ENCODE measurements at places on chromosomes 4 and X.

DNA sequence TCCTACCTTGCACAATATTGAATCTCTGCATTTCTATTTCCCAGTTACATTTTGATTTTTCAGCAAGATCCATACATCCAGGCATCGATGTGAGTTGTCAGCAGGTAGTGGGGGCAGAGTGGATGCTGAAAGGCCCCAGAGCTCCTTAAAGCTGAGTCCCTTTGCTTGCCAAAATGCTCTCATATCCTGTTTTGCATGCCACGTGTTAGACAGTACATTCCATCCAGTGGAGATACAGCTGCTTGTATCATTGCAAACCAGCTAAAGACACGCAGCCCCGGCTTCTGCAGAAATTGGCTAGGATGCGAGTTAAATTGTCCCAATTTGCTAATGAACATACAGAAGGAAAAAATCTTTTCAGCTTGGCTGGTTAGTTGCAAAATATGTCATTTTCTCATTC is 179.6 kb upstream of the MXRA5 start:
- DNase-seq = no peak

GRCh38 chr4:150625033-150625432 is 43.1 kb downstream of the MAB21L2 start:
- DNase-seq = no peak

DNA sequence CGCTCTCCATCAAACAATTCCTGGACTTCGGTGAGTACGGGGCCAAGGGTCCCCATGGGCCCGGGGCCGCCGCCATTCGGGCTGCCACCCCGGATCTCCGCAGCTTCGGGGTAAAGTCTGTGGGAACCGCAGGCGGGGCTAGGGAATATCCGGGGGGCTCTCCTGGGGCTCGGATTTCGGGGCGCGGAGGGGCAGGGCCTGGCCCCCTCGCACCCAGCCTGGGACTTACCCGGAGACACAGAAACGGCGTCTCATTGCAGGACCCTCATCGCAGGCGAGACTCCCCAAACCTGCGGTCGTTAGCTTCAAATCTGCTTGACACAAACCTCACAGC is 413 bp downstream of the PDK3 start:
- no peak for DNase-seq

DNA sequence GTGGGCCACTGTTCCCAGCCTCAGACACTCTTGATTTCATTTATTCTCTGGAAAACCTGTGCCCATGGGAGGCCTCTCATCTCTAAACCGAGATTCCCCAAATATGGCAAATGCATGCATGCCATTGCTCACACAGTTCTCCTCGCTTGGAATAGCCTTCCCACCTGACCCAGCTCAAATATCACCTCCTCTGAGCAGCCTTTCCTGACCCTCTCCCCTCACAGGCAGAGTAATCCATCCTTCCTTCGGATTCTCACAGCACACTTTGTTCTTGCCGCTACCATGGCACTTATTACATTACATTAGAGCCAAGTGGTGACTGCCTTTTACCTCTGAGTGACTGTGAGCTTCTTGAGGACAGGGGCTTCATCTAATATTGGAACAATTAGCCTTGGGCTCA is 209.5 kb downstream of the HS6ST2 start:
- DNase-seq = no peak

- DNase-seq = no peak
Measured at GRCh38 chrX:37812110-37812509, 32.3 kb downstream of the CYBB start.

DNA sequence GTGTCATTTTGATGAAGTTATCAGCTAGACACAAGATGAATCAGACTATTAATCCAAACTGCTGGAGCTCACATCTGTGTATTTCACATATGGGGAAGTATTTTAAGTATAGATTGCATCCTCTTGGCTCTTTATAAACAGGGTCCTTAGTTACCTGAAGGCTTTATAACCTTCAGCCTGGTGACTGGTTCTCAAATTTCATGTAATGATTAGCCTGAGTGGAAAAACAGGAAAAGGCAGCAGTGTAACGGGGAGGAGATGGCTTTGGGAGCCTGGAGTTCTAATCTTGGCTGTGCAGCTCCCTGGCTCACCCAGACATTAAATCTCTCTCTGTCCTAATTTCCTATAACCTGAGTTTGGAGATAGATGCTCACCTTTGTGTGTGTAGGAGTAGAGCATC is 103.8 kb upstream of the HPF1 start:
- no peak for DNase-seq

GRCh38 chrX:68677998-68678397 is 30.5 kb downstream of the STARD8 start:
- DNase-seq = no peak

GRCh38 chr4:173482330-173482931 is 47.6 kb downstream of the HAND2 start:
- no peak for DNase-seq

DNA sequence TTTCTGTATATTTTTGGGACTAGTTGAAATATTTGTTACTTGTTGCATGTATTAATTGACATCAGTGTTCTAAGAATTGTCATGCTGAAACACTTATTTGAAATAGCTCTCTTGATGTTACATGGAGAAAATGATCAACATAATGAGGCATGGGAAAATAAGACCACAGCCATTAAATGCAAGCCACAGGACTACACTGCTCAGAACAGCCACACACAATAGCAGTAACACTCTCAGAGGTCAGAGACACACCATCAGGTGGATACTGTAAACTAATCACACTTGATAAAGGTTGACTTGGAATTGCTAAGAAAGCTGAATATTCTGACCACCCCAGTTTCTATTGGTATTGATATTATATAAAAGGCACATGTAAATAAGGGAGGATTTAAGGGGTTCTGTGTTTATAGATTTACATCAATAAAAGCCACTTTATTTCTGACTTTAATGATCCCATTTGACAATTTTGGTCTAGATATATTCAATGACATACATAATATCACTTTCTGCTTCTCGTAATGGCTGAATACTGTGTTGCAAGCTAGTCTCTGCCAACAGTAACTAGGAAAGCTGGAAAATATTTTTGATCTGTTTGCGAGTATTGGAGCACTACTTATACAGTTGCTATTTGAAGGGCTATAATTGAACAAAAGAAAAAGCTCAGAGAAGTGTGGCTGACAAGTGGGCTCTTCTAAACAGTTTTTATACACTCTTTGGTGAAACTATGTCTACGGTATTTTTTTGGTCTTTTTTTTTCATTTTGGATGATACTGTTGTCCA is 876.5 kb upstream of the INTU start:
- DNase-seq = no peak

DNA sequence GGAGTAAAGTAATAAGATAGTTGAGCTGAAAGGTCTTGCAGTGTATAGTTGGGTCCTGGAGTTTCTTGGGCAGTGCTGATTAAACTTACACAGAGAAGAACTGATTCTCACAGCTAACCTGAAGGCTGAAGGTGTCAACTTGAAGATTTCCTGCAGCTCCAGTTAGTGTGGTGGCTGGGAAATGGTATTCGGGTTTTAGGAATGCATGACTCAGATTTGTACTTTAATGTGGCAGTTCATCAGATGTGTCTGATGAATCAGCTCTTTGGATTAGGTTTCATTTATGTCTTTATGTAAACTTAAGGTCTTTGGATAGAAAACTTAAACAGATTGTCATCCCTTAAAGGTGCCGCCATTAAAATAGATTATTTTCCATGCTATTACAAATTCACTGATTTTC is 200.0 kb downstream of the IL1RAPL1 start:
- DNase-seq = no peak

- peak; percentile 93 for DNase-seq
Measured at GRCh38 chr4:52864793-52865192, 2.7 kb downstream of the RASL11B start.

DNA sequence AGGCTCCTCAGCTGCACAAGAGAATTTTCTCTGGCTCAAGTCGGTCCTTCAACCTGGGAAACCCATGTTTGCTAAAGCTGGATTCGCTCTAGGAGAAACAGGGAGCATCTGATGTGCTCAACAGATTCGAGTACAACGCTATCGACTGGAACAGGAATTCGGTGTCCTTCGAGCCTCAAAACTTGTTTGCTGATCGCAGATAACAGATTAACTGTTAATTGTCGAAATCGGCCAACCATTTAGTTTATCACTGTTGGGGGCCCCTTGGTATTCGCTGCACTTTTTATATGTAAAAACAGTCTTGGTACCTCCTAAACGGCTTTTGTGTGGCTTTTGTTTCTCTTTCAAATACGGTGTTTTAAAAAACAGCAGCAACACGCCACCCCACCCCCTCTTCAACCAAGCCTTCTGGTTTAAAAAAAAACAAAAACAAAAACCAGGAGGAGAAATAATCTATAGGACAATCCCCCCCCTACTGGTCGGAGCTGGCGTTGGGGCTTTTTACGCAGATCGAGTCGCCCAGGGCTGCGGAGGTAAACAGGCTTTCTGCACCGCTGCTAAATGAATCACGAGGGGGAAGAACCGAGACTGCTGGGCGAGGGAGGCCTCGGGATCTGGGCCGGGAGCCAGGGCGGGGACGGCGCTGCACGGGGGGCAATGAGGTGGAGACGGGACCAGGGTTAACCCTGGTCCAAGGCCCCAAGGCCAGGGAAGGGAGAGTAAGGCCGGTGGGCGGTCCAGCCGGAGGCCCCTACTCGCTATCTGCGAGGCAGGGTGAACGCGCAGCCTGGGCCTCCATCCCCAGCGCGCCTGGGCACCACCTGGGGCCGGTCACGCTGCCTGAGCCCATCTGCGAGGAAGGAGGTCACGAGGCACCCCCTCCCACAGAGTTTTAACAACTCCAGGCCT is 71.7 kb upstream of the BCOR start:
- DNase-seq = no peak

- DNase-seq = no peak
Measured at GRCh38 chr4:38615847-38616246, 48.2 kb upstream of the KLF3 start.

DNA sequence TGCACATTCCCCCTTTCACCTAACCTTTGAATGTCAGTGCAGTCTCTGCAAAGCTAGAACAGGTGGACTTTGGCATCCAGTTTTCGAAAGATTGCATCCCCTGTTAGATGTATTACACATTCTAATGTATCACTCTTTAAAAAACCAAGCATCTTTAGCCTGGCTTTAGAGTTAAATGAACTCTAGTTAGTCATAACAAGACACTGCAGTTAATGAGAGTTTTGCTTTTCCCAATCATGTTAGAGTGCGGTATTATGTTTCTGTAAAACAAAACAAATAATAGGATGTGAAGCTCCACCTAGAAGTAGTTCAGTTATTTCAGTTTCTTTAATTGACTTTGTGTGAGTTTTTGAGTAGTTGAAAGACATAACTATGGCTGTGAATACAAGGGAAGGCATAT is 42.2 kb downstream of the PARM1 start:
- no peak for DNase-seq

DNA sequence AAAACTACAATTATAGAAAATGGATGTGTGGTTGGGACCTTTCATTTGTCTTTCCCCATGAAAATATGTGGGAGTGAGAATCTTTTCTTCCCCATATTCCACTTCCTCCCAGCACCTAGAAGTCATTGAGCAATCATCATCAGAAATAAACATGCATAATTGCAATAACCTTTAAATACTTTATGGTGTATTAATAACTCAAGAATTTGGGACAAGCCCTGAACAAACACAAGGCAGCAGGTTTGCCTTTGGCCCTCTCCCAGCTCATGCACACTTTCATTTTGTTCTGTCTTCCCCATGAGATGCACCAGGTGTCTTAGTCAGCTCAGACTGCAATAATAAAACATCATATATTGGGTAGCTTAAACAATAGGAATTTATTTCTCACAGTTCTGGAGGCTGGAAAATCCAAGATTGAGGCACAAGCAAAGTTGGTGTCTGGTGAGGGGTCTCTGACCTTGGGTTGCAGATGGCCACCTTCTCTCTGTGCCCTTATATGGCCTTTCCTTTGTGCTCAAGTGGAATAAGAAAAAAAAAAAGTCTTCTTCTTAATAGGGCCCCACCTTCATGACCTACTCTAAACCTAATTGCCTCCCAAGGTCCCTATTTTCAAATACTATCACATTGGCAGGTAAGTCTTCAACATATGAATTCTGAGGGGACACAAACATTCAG is 34.7 kb upstream of the TMEM184C start:
- no peak for DNase-seq

- DNase-seq = no peak
Measured at GRCh38 chrX:132676102-132676501, 187.3 kb upstream of the MBNL3 start.

GRCh38 chr4:100494166-100494565 is 23.7 kb downstream of the EMCN start:
- DNase-seq = no peak

- DNase-seq = no peak
Measured at GRCh38 chr4:117610706-117611308, 423.5 kb upstream of the NDST3 start.

DNA sequence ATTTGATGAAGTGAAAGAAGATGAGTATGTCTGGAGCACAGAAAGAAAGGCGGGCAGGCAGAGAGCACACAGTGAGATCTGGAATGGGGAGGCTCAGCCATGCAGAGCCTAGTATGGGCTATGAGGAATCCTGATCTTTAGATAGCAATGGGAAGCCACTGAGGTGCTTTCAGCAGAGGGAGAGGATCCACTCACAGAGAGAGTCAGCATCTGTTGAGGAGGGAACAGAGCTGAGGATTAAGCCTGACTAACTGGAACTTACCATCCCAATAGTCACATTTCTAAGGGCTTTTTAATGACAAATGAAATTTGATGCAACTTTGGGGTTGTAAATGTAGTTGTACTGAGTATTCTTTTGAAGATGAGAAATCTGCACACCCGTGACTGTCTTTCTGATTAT is 20.6 kb upstream of the FGFBP2 start:
- no peak for DNase-seq

- DNase-seq = no peak
Measured at GRCh38 chr4:29289118-29289517, 1431.1 kb upstream of the PCDH7 start.

- DNase-seq = no peak
Measured at GRCh38 chr4:90904021-90904420, 776.8 kb downstream of the CCSER1 start.

DNA sequence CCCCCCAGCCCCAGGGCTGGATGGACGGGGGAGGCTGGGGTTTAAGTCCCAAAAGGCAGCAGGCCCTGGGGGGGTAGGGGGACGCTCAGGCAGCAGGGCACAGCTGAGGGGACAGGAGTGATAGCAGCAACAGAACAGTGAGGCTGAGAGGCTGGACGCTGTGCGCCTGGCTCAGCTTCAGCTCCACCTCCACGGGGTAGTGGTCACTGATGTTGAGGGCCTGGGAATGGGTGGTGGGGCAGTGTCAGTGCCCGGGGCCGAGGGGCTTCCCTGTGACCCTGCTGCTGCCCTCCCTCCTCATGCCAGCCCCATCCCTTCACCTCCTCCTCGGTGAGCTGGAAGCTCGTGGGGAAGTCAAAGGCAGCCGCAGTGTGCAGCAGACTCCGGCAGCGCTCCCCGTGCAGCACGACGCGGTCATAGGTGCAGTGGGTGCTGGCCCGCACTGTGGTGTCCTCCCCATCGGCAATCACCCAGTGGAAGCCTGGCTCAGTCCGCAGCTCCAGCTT is 4.5 kb downstream of the RPL10 start:
- DNase-seq = no peak

DNA sequence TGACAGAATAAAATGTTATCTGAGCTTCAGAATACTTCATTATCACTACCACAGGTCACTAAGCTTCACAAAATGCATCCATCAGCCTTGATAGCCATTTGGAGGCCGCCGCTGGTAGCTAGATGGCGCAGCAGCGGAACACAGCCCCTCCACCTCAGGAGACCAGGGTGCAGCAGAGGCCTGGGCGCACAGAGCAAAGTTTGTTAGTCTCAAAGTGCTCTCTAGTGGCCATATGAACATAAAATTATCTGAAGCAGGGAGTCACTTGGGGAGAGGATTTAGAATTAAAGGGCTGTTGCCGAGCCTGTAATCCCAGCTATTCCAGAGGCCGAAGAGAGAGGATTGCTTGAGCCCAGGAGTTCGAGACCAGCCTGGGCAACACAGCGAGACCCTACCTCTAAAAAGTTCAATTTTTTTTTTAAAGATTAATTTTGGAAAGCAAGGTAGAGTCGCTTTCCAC is 8.1 kb upstream of the DCTD start:
- DNase-seq = no peak
